ENCODE measurements at places on chromosomes 11 and 22.

- no peak for DNase-seq
Observed at GRCh38 chr22:48228468-48228867, 1466.0 kb downstream of the TBC1D22A start.

GRCh38 chr11:61971248-61972111, 4.0 kb upstream of the FTH1 start:
- peak; percentile 98 for DNase-seq

- no peak for DNase-seq
Observed at GRCh38 chr11:35917676-35918075, 26.2 kb upstream of the LDLRAD3 start.

DNA sequence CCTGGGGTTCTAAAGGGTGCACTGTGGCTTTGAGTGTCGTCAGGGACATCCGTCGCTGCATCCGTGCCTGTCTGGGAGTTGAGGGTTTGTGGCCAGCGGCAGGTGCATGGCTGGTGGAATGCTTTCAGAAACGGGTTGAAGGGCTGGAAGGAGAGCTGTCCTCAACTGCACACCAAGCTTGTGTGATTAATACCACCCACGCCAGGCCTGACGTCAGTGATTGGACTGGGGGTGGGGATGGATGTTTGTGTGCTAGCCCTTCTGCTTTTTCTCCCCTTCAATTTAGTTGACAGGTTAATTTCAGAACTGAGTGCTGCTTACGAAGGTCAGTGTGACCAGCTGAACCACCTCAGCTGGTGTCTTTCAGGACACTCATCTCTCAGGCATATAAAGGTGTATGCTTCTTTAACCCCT, 3.2 kb upstream of the GAB2 start:
- DNase-seq = no peak

- DNase-seq = no peak
Observed at GRCh38 chr11:1009991-1010390, 26.5 kb downstream of the MUC6 start.

GRCh38 chr11:88035271-88035670, 140.0 kb downstream of the RAB38 start:
- DNase-seq = peak; percentile 29

DNA sequence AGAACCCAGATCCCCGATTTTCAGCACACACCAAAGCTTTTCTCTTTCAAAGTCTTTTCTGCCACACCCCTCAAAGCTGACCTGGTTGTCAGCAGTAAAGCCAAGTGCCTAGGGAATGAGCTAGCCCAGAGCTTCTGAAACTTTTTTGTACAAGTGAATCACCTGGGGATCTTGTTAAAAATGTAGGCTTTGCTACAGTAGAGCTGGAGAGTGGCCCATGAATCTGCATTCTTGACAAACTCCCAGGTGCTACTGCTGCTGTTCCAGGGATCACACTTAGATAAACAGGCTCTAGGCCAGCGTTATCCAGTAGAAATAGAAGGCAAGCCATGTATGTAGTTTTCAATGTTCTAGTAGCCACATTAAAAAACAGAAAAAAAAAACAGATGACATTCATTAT, 21.8 kb upstream of the NAV2 start:
- DNase-seq = no peak

DNA sequence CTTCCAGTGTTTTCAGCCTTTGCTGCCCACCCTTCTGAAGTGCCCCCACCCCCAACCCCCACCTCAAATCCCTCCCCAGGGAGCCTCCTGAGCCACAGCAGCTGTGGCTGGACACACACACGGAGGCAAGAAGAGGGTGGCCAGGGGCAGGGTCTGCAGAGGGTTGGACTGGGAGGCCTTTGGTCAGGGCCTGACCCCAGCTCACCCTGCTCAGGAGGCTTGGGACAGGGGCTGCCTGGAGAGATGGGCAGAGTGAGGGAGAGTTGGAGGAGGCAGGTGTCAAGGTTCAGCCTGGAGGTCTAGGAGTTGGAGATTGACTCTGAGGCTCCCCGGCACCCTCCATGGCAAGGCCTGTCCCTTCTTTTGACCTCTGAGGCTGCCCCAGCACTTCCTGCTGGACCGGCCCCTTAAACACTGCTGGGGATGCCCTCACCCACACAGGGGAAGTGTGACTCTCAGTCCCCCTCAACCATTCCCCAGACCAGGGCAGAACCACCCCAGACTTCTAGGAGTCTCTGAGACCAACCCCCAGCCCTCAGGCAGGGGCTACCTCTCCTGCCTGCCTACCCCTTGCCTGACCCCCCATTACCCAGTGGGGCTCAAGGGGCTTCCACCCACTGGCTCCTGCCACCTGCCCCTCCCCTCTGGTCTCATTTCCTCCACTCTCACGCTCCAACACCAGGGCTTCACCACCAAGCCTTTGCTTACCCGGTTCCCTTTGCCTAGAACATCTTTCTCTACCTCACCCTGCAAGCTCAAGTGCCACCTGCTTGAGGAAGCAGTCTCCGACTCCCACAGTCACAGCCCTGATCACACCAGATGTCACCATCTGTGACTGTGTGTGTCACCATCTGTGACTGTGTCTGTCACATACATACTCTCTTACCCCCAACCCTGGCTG, 8.6 kb downstream of the ARAP1 start:
- no peak for DNase-seq

DNA sequence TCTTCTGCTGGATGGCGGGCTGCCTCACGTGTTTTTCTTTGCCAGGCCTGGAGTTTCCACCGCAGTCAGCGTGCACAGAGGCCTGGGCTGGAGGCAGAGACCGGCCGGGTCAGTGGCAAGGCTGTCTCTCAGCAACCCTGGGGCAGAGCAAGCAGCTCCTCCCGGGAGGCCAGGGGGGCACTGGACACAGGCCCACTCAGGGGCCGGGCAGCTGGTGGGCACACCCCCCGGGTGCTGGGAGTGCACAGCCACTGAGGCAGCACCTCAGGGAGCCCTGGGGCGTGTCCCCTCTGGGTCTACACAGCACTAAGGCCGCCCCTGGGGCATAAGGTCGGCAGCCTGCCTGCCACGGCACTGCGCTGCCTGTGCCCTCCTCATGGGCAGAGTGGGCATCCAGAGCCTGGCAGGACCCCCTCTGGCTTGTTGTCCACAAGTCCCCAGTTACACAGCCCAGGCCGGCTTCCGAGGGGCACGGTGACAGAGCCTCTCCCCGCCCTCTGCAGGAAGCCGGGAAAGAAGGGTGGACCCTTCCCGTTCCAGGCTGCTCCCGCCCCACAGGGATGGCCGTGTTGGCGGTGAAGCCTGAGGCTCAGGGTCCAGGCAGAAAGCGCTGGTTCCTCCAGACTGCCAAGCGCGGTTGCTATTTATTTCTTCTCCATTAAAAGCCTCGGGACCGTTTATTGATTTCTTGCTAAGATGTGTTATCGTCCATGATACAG, 18.5 kb upstream of the TH start:
- no peak for DNase-seq

DNA sequence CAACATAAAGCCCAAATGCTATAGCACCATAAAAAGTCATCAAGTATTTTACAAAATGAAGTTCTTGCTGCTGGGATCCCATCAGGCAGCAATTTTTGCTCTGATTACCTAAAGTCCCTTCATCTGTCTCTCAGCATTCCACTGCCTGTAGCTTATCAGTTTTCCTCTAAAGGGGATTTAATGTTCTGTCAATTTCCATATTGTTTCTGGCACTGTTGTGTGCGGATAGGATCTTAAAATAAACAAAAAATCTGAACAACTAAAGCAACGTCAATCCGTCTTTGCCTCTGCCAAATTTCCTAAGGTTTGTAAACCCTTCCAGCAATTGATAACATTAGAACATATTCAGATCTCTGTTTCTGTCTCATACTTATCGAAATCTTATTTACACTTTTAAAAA, 1126.3 kb upstream of the RAG2 start:
- DNase-seq = no peak

- no peak for DNase-seq
Observed at GRCh38 chr22:31857247-31857646, 87.1 kb upstream of the YWHAH start.

GRCh38 chr11:64406221-64406946, 47.4 kb downstream of the RPS6KA4 start:
- no peak for DNase-seq

DNA sequence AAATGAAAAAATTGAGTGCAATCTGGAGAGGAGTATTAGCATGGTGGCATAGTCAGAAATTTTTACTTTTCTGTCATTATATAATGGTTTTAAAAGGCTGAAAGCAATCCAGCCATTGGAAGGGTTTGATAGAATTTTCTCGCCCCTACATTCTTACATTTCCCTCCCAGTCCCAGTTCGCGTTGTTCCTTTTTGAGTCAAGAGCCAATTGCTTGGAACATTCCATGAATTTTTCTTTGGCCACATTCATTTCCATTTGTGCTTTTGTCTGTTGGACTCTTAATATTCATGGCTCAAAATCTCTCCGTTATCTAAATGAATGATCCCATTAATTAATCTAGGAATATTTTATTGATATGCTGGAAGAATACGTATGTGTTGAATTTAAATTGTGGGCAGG, 66.0 kb downstream of the GRK3 start:
- no peak for DNase-seq

GRCh38 chr22:25490896-25491295, 73.6 kb upstream of the GRK3 start:
- no peak for DNase-seq

GRCh38 chr11:2849994-2850770, 35.4 kb downstream of the CDKN1C start:
- DNase-seq = no peak

DNA sequence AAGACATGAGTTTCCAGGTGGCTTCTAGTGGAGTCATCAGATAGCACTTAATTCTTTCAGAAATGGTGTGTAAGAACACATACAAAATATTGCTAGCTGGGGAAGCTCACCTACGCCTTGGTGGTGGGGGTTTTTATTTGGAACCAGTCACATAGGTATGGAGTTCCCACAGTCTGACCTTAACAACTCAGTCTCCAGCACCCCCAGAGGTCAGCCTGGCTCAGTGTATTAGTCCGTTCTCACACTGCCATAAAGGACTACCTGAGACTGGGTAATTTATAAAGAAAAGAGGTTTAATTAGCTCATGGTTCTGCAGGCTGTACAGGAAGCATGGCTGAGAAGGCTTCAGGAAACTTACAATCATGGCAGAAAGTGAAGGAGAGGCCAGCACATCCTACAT, 317.5 kb upstream of the ZC3H12C start:
- no peak for DNase-seq

DNA sequence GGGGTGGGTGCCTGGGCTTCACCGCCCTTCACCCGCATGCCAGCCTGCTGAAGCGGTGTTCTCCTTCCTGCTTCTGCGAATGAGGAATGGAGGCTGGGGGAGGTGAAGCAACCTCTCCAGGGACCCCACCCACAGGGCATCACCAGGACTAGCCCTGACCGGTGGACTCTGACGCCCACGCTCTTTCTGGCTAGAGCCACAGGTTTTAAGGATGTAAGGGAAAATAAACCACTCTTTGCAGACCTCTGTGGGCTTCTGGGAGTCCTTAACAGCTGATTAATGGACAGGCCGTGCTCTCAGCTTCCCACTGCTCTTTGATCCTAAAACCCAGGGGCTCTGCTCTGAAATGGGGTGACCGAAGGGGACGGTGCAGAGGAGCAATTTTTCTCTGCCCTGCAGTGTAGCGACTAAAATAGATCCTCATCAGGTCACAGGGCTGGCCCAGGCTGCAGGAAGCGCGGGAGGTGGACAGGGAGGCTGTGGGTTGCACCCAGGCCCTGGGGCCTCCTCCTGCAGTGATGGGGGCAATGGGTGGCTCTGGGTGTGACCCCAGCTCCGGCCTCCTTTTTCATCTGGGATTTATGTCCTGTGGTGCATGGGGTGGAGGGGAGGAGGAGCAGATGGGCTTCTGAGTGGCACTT, 127.4 kb downstream of the CACNA1I start:
- no peak for DNase-seq

DNA sequence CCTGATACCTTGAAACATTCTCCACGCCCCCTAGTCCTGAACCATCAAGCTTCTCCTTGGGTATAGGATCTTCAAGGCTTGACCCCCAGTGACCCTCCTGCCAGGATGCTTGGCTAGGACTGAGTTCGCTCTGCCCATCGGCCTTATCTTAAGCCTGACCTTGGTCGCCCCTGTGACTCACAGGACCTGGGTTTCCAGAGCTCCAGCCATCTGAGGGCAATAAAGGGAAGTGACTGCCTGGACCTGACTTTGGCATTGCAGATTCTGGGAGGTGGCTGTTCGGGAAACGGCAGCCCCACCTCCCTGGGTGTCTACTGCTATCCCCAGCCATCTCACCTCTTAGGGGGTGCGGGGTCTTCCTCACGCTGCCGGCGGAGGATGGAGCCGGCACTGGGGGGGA, 15.4 kb downstream of the CARD10 start:
- DNase-seq = no peak

- DNase-seq = no peak
Observed at GRCh38 chr22:47997052-47997590, 1234.7 kb downstream of the TBC1D22A start.

- DNase-seq = no peak
Observed at GRCh38 chr11:76669901-76670484, 554 bp downstream of the LRRC32 start.

GRCh38 chr11:12838463-12839123, 164.4 kb downstream of the TEAD1 start:
- DNase-seq = no peak

GRCh38 chr11:8773916-8774539, 91.4 kb downstream of the RPL27A start:
- DNase-seq = no peak

DNA sequence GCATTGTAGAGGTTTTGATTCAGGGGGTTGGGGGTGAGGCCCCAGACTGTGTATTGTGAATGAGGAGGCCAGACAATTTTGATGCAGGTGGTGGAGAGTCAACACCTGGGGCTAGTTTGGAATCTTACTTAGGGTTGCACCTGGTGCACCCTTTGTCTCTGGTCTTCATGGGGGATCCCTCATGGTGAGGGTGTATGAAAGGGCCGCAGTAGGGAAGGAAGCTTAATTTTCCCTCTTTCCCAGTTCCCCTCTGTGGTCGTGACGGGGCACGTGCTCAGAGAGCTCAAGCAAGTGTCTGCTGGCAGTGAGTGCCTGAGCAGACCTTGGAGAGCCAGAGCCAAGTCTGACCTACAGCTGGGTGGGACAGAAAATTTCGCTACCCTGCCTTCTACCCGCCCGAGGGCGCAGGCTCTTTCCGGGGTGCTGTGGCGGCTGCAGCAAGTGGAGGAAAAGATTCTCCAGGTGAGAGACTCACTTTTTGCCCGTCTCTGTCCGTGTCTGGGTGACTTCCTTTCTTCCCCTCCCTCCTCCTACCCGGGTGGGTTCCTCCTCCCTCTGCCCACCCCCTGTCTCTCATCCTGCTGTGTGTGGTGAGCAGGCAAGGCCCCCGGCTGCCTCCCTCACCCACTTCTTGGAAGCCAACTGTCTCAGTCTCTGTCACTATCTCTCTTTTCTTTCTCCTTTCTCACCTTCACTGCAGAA, 131.7 kb downstream of the MICAL2 start:
- DNase-seq = no peak

DNA sequence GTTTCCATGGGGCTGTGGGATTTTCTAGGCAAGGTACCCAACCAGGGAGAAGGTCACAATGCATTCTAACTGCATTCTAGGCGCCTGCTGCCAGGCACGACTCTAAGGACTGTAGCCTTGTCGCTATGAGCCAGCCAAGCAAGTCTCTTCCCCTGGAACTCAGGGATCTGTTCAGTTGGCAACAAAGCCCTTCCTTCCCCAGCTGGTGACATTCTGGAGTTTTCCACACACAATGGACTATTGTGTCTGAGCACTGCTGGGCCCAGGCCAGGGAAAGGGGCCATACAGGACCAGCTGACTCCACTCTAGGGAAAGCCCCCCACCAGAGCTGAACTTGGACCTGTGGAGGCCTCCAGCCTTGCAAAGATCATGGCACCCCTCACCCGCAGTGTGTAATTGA, 116.8 kb downstream of the RRAS2 start:
- DNase-seq = no peak
